ENCODE measurements at places on chromosomes 2 and 18. TPM values are rescaled to one million over a fixed set of nuclear protein-coding genes. Genes with fewer than 3 reads are reported as not detected.

Gene KATNAL2
- total RNA-seq = 0.23 TPM

Gene CXCR1
- not detected for total RNA-seq

Gene IL36B
- not detected for total RNA-seq

Gene AGXT
- total RNA-seq = not detected

DNA sequence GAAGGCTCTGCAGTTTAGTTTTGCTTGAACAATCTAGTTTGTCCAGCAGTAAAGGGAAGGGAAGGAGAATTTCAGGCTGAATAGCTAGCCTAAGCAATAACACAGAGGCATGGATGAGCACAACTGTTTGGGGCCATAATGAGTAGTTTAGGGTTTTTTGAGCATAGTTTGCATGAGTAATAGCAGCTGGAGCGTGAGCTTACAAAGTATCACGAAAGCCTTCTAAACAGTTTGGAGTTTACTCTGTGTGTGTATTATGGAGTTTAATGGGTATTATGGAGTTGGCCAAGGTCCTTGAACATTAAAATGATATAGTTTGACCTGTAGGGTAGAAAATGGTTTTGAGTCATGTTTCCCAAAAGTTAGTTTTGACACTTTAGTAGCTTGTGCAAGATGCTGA is 782.3 kb downstream of the ERBB4 start:
- no peak overlapping the region for H3K27ac ChIP-seq
- no peak for DNase-seq
- no peaks in the 10 kb centered on the region for H3K36me3 ChIP-seq
- no peaks in the 10 kb centered on the region for H3K4me1 ChIP-seq
- H3K27me3 ChIP-seq = no peaks in the 10 kb centered on the region

GRCh38 chr2:46276642-46277041 is 20.6 kb upstream of the EPAS1 start:
- H3K27ac ChIP-seq = no peak overlapping the region
- H3K4me3 ChIP-seq = no peak overlapping the region
- H3K4me1 ChIP-seq = peaks cover 5% of the 10 kb centered on the region
- peaks cover 27% of the 10 kb centered on the region for H3K27me3 ChIP-seq
- no peaks in the 10 kb centered on the region for H3K36me3 ChIP-seq
- no peak for DNase-seq

- no peak overlapping the region for H3K27ac ChIP-seq
- peaks cover 13% of the 10 kb centered on the region for H3K36me3 ChIP-seq
- H3K4me3 ChIP-seq = no peak overlapping the region
Observed at GRCh38 chr18:79274823-79275222, 120.9 kb upstream of the NFATC1 start.

- H3K4me3 ChIP-seq = no peak overlapping the region
- H3K27me3 ChIP-seq = no peaks in the 10 kb centered on the region
- H3K4me1 ChIP-seq = no peaks in the 10 kb centered on the region
- H3K36me3 ChIP-seq = no peaks in the 10 kb centered on the region
Observed at GRCh38 chr2:139122711-139123158, 342.5 kb upstream of the NXPH2 start.

- H3K27ac ChIP-seq = no peak overlapping the region
- H3K36me3 ChIP-seq = no peaks in the 10 kb centered on the region
- no peaks in the 10 kb centered on the region for H3K4me1 ChIP-seq
- no peak for DNase-seq
Observed at GRCh38 chr2:84669122-84669521, 152.8 kb downstream of the DNAH6 start.

DNA sequence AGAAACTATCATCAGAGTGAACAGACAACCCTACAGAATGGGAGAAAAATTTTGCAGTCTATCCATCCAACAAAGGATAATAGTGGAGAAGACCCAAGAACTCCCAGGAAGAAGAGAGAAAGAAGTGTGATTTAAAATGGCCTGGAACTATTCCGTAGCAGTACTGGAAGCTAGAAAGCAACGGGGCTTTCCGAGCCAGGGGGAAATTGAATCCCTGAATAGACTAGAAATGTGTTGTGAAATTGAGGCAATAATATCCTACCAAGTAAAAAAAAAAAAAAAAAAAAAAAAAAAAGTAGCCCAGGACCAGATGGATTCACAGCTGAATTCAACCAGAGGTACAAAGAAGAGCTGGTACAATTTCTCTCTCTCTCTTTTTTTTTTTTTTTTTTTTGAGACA is 69.3 kb downstream of the FARP2 start:
- DNase-seq = no peak
- peaks cover 31% of the 10 kb centered on the region for H3K36me3 ChIP-seq
- H3K4me1 ChIP-seq = no peaks in the 10 kb centered on the region
- H3K4me3 ChIP-seq = no peak overlapping the region

- no peaks in the 10 kb centered on the region for H3K4me1 ChIP-seq
- H3K27ac ChIP-seq = no peak overlapping the region
- H3K36me3 ChIP-seq = no peaks in the 10 kb centered on the region
- no peak for DNase-seq
Observed at GRCh38 chr2:6186332-6187151, 494.4 kb downstream of the SOX11 start.

GRCh38 chr2:101827246-101827645 is 129.7 kb downstream of the MAP4K4 start:
- no peak overlapping the region for H3K4me3 ChIP-seq
- peaks cover 53% of the 10 kb centered on the region for H3K36me3 ChIP-seq
- H3K4me1 ChIP-seq = peaks cover 70% of the 10 kb centered on the region
- DNase-seq = no peak
- no peaks in the 10 kb centered on the region for H3K27me3 ChIP-seq

GRCh38 chr2:18611604-18612003 is 22.2 kb upstream of the NT5C1B start:
- peaks cover 1% of the 10 kb centered on the region for H3K4me1 ChIP-seq
- no peak for DNase-seq
- no peak overlapping the region for H3K27ac ChIP-seq
- H3K36me3 ChIP-seq = no peaks in the 10 kb centered on the region
- H3K27me3 ChIP-seq = no peaks in the 10 kb centered on the region
- no peak overlapping the region for H3K4me3 ChIP-seq

DNA sequence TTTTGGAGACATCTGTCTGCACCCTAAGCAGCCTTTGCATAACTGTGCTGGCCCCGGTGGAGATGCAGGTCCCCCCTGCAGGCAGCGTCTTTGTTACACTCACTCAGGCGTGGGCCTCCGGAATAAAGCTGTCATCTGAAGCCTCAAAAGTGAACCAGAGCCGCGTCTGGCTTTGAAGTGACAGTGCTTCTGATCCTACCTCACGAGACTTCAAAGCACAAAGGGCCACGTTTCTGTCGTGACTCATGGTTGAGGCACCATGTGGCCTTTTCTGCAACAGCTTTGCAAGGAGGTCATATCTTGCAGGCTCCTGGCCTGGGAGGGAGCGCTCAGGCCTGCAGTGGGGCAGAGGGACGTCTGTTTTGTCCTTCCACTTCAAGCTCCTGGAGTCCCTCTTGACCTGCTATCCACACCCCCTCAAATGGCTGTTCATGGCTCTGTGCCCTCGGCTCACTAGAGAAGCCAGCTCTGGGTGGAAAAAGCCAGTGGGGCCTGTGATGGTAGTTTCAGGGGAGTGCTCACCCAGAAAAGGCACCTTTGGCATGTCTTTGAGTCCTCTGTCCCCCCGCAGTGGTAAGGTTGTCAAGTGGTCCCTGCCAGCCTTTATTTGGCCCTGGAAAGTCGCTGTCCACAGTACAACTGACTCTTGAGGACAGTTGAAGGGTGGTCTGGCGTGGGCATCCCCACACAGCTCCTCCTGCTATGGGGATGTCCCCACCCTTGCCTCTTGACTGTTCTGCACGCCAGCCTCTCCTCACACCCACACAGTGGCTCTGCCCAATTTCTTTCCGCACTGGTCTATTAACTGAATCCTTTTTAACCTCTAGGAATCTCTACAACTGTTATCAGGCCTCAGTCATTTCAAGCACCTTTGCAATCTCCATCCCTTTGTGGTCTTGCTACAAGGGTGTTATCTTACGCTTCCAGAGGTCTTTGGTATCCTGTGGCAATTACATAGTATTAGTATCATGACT is 19.3 kb downstream of the GPR55 start:
- peak overlapping the region; percentile 35 for H3K27ac ChIP-seq
- no peaks in the 10 kb centered on the region for H3K36me3 ChIP-seq
- peak overlapping the region; percentile 40 for H3K4me3 ChIP-seq
- peaks cover 43% of the 10 kb centered on the region for H3K4me1 ChIP-seq
- peaks cover 42% of the 10 kb centered on the region for H3K27me3 ChIP-seq
- peak; percentile 46 for DNase-seq

- no peak overlapping the region for H3K27ac ChIP-seq
- no peak overlapping the region for H3K4me3 ChIP-seq
- no peak for DNase-seq
- no peaks in the 10 kb centered on the region for H3K36me3 ChIP-seq
- H3K27me3 ChIP-seq = peaks cover 7% of the 10 kb centered on the region
Observed at GRCh38 chr2:20561637-20562454, 89.1 kb downstream of the HS1BP3 start.

GRCh38 chr2:240377366-240377765 is 58.1 kb upstream of the GPC1 start:
- no peak overlapping the region for H3K4me3 ChIP-seq
- H3K27ac ChIP-seq = no peak overlapping the region
- no peak for DNase-seq

DNA sequence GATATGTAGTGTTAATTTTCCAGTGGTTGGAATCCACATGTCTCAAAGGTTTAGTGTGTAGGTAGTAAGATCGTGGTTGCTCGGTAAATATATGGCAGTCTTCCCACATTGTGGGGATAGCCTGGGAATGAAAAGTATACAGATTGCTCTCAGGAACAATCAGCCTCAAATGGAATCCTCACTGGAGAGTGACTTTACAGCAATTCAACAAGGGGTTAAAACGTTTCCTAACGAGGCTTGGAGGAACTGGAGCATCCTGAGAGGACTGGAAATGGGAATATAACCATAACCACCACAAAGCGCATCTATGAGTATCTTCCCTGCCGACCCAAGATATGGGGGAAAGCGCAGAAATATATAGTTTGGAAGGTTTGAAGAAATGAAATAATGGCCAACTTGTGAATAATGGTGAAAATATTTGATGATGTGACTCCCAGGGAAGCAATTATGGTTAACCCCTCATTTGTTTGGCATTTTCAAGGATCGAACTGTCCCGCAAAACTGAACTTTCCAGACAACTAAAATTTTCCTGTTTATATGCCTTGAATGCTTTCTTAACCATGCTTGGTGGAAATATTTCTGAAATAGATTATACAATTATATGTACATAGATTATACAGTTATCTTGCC is 100.7 kb upstream of the FOSL2 start:
- peaks cover 12% of the 10 kb centered on the region for H3K4me1 ChIP-seq
- no peak overlapping the region for H3K27ac ChIP-seq
- H3K4me3 ChIP-seq = no peak overlapping the region

DNA sequence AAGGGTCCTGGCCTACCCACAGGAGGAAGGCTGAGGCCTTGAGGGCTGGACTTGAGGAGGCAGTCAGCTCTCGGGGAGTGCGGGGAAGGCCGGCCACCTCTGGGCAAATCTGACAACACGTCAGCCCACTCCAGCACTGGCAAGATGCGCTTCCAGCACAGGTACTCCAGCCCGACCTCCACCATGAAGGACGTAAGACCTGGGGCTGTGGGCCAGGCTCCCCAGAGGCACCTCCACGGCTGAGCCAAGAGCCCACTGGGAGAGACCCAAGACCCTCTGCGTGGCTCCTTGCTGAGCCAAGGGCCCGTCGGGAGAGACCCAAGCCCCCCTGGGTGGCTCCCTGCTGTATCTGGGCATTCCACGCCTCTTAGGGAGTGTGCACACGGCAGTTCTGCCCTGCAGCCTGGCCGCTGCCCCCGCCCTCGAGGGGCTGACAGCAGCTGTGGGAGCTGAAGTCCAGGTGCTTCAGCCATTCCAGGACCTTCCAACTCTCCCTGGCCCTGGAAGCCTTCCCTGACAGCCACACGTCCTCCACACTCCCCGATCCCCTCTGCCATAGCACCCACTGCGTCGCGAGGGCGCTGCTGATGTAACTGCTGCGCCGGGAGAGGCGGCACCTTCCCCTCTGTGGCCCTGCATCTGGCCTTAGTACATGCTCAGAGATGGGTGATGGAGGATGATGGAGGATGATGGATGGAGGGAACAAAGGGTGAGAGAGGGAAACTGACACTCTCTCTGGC is 50.2 kb downstream of the BIN1 start:
- no peak overlapping the region for H3K4me3 ChIP-seq
- H3K4me1 ChIP-seq = no peaks in the 10 kb centered on the region
- H3K27me3 ChIP-seq = no peaks in the 10 kb centered on the region

DNA sequence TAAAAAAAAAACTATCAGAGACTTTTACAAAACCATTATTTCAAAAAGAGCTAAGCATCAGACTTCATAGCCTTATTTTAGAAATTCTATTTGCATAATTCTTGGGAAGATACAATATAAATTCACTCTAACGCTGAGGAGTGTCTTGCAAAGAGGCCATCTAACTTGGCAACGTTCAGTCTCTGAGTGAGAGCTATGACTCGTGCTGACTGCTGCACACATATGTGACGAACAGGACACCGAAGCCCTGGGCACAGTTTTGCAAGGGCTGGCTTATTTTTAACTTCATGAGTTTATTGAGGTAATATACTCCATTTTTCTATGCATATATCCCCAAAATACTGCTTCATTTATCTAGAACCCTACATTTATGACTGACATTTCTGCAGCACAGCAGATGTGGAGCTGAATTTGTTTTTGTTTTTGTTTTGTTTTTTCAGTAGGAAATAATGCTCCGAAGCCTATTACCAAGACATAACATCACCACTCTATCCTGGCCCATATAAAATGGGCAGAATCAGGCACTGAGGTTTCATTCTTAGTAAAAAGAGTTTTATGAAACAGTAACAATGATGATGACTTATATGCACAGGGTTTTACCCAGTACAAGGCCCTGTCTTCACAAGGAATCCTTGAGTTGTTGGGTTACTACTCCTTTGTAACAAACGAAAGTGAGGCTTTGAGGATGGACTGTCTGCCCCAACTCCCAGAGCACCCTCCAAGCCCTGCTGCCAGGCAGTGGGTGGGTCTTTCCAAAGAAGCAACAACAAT is 68.3 kb downstream of the CRACDL start:
- peaks cover 4% of the 10 kb centered on the region for H3K27me3 ChIP-seq
- no peak for DNase-seq
- H3K36me3 ChIP-seq = no peaks in the 10 kb centered on the region
